Hepatocyte (in vitro differentiated cells): ENCODE measurements at places on chromosomes 6 and 20. TPM values are rescaled to one million over a fixed set of nuclear protein-coding genes. Genes with fewer than 3 reads are reported as not detected.

- H3K27me3 ChIP-seq, result peaks cover 12% of the 10 kb centered on the region
- H3K36me3 ChIP-seq, result no peaks in the 10 kb centered on the region
- H3K4me3 ChIP-seq, result no peak overlapping the region
- DNase-seq, result no peak
- H3K4me1 ChIP-seq, result no peaks in the 10 kb centered on the region
- no peak overlapping the region for H3K27ac ChIP-seq
Observed at GRCh38 chr20:1983301-1983700, 10.6 kb downstream of the PDYN start.

The LY6G6C gene
- not detected in 2 replicates for total RNA-seq

GRCh38 chr20:11920083-11920482 lies 2.4 kb downstream of the BTBD3 start:
- H3K36me3 ChIP-seq, result no peaks in the 10 kb centered on the region
- H3K27ac ChIP-seq, result peak overlapping the region; percentile 75

DNA sequence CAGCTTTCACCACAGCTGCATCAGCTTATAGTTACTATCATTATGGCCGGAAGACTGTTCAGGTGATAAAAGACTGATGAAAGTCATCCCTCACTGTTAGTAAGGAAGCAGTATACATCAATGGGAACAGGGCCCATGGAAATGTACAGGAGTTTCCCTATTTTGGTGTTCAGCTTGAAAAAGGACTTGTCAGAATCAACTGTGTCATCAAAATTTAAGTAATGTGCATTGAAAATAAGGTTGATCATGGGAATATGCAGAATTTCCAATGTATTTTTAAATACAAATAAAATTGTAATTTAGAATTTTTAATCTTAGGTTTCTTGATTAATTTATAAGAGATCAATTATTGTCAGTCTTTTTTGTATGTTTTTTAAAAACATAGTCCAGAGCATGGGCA lies 16.8 kb downstream of the LRRN4 start:
- no peaks in the 10 kb centered on the region for H3K36me3 ChIP-seq
- no peaks in the 10 kb centered on the region for H3K27me3 ChIP-seq
- no peak overlapping the region for H3K4me3 ChIP-seq
- no peak overlapping the region for H3K27ac ChIP-seq
- DNase-seq, result no peak

GRCh38 chr6:107727096-107727757 lies 96.9 kb downstream of the SCML4 start:
- H3K36me3 ChIP-seq, result no peaks in the 10 kb centered on the region
- H3K4me1 ChIP-seq, result peaks cover 1% of the 10 kb centered on the region
- no peak for DNase-seq
- H3K4me3 ChIP-seq, result no peak overlapping the region
- H3K27ac ChIP-seq, result no peak overlapping the region

The PPP2R5D gene
- total RNA-seq, result 35.2 and 40.2 TPM in 2 replicates
